ENCODE measurements at places on chromosomes 11 and 22. TPM values are rescaled to one million over a fixed set of nuclear protein-coding genes. Genes with fewer than 3 reads are reported as not detected.

Gene FAM180B
- 0.35 TPM for polyA plus RNA-seq

Gene OR52N4
- not detected for polyA plus RNA-seq

Gene RAG2
- 0.15 TPM for polyA plus RNA-seq

Gene NXPE1
- polyA plus RNA-seq: not detected

Gene SLC25A22
- polyA plus RNA-seq: 15.0 TPM

Gene TSPO
- 35.2 TPM for polyA plus RNA-seq

Gene SYCE3
- polyA plus RNA-seq: not detected

Gene MMP11
- polyA plus RNA-seq: 10.7 TPM

Gene ROBO4
- polyA plus RNA-seq: 50.2 TPM

Gene KCNE3
- polyA plus RNA-seq: 12.4 TPM

Gene SLC22A12
- not detected for polyA plus RNA-seq

Gene CDCA5
- polyA plus RNA-seq: 20.7 TPM

Gene CNTF
- polyA plus RNA-seq: 0.81 TPM

Gene BAD
- 62.1 TPM for polyA plus RNA-seq

Gene MFNG
- 22.0 TPM for polyA plus RNA-seq

Gene CSNK2A3
- 0.46 TPM for polyA plus RNA-seq

Gene SLC6A5
- not detected for polyA plus RNA-seq

Gene CNIH2
- polyA plus RNA-seq: 3.9 TPM

Gene MUC2
- polyA plus RNA-seq: 0.02 TPM

Gene UBQLNL
- 1.5 TPM for polyA plus RNA-seq

Gene TANGO2
- polyA plus RNA-seq: 13.8 TPM

Gene LRRC32
- 45.1 TPM for polyA plus RNA-seq

Gene HTR3B
- polyA plus RNA-seq: 0.10 TPM

Gene KMT2A
- polyA plus RNA-seq: 53.7 TPM

Gene SMIM35
- 0.20 TPM for polyA plus RNA-seq

Gene OR52I2
- polyA plus RNA-seq: 0.03 TPM

Gene APOL5
- polyA plus RNA-seq: not detected

Gene APOL2
- polyA plus RNA-seq: 29.3 TPM

Gene PEX16
- 17.4 TPM for polyA plus RNA-seq

Gene APOBEC3A
- not detected for polyA plus RNA-seq

Gene TP53AIP1
- 1.4 TPM for polyA plus RNA-seq

Gene PGA4
- polyA plus RNA-seq: 0.72 TPM

Gene OR4C11
- not detected for polyA plus RNA-seq

Gene C11orf52
- 8.8 TPM for polyA plus RNA-seq

Gene PLAAT4
- 11.1 TPM for polyA plus RNA-seq

Gene KLHDC7B
- polyA plus RNA-seq: not detected

Gene TST
- polyA plus RNA-seq: 24.4 TPM

Gene MMP12
- polyA plus RNA-seq: not detected

Gene PKNOX2
- polyA plus RNA-seq: 17.5 TPM

Gene CSF2RB
- polyA plus RNA-seq: 3.5 TPM

All from left lung (tissue), 14 donors.